NCI-H524 treated with DMSO at 0.1 percent for 48 hours (cell line): ENCODE measurements at places on chromosomes 5 and 9.

- DNase-seq: no peak
These were observed 597.4 kb upstream of the PTGER4 start for GRCh38 chr5:40082313-40082712.

GRCh38 chr9:137457406-137458193 is 1.5 kb downstream of the NSMF start:
- DNase-seq: no peak

- DNase-seq: no peak
These were observed 1828.8 kb downstream of the MAT2B start for GRCh38 chr5:165334201-165334600.

DNA sequence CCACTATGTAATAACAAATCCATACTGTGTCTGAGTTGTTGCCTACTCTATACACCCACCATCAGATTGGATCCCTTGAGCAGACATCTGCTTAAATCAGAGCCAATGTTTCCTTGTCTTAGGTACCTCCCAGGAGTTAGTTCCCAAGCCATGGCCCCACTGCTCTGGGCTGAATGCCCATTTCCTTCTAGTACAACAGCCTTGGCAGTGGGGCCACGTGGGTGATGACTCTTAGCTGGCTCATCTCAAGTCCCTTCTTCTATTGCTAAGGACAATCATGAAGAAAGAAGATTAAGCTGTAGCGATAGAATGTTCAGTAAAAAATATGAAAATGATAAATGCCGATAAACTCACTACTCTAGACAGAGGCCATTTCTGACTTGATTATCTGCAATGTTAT is 16.6 kb downstream of the PTGR1 start:
- DNase-seq: no peak
